GM12865 (cell line): ENCODE measurements at places on chromosomes 4 and X.

GRCh38 chrX:42276982-42277690 is 353.8 kb upstream of the CASK start:
- no peak for DNase-seq

- DNase-seq = no peak
Measured at GRCh38 chr4:62940229-62940628, 1469.0 kb downstream of the TECRL start.

- no peak for DNase-seq
Measured at GRCh38 chr4:22030307-22030706, 81.7 kb upstream of the KCNIP4 start.

DNA sequence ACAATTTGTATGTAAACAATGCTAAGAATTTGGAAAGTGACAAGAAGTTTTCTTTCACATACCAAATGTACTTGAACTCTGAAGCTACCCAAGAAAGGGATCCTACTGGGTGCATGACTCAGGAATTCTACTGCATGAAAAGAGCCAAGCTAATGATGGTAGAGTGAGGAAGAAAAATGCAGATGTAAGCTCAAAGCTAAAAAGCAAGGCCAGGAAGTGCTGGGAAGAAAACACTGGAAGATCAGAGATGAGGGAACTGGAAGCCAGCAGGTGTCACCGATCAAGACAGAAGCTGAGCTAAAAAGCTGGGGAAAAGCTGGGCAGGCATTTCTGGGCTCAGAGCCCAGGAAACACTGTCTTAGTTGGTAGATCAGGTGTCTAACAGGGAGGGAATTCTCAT is 449.1 kb downstream of the NKX6-1 start:
- DNase-seq = no peak

DNA sequence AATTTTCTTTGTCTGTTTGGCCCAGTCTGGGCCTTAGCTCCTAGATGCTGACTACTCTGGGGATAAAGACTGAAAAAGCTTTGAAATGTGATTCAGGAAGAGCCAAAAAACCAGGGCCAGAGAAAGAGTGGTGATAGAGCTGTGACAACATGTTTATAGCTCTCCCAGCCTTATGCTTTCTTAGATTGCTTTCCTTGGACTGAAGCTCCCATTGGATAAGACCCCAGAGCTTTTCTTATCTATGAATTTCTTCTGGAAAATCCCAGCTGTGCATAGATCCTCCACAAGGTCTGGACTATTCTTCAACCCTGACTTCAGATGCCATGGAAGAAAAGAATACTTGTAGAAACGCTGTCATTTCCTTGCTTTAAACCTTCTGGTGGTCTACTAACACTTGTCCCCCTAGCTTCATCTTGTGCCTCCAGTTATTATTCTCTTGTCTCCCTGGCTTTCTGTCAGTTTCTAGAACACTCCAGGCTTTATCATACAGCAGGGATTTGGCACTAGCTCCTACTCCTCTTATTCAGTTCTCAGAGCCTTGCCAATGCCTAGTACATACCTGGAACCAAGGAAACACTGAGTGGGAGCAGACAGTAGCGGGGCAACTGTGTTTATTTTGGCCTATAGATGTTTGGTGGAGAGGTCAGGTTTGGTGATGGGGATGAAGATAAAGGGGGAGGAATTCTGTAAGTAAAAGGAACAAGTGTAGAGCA is 57.1 kb upstream of the TEX13D start:
- DNase-seq = no peak

GRCh38 chrX:270848-271367 is 10.3 kb upstream of the PLCXD1 start:
- DNase-seq = no peak

GRCh38 chr4:127558088-127558487 is 74.7 kb upstream of the INTU start:
- DNase-seq = no peak

DNA sequence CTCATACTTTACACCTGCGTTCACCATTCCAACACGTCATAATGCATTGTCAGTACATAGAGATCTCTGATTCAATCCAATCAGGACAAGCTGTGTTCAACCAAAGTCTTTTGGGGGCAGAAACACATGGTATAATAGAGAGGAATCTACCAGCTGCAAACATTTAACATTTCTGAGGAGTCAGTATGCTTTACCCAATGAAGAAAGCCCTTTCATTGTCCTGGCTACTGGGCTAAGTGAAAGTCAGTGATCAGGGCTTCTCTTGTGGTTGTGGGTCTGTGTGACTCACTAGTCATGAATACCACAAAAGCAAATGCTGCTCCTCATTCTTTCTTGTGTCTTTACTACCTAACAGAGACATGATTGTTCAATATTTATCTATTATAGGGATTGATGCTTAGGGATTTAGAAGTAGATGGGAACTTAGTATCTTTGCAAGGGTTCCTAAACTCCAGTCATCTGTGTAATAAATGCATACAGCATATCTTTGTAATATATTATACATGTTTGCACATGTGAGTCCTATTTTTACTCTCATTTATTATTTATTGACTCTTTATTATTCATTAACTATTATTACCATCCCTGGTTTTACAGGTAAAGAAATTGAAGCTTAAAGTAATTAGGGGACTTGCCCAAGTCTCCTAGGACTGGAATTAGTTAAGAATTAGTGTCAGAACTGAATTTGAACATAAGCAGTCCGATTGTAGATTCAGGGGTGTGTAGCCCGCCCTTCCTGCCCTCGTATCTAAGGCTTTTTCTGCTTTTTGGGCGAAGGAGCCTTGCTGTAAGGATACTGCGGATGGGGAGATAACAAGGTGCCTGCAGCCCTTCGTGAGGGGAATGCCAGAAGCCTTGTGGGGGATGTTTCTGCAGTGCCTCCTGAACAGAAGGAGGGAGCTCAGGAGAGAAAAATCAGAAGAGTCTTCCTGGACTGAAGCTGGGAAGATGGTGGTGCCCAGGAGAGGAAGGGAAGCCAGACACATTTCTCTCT is 353.1 kb upstream of the BOD1L1 start:
- DNase-seq = no peak

DNA sequence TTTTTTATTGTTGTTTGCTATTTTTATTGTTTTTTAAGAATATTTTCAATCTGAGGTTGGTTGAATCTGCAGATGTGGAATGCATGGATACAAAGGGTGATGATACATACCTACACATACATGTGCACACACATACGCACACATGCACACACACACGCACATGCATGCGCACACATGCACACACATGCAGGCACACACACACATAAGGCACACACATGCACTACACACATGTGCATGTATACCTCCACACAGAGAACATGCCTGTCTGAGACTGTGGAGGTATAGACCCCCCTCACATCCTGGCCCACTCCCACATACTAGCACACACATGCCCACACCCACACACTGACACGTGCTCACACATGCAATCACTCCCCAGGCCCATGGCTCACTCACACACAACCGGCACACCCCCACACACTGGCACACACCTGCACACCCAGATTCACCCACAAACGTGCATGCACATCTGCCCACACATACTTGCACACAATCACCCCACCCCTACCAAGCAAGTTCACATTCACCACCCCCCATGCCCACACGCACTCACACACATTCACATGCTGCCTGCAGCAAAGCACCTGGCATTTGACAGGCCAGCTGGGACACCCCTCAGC is 97.6 kb upstream of the AFAP1 start:
- DNase-seq = no peak

DNA sequence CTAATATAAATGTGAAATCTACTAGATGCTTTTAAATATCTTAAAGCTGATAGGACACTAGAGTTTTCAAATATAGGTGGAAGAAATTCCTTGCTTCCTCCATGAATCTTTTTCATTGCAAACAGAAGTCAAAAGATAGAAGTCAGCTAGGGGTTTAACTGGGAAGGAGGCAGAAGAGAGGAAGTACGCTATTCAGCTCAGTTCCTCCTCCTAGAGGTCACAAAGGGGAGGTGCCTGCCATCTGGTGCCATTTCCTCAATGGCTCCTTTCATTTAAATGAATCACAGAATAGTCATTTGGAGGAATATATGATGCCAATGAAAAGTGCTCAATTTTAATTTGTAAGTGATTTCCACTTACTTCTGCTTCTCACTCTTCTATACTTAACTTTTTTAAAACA is 8.5 kb downstream of the COL25A1 start:
- DNase-seq = peak; percentile 64

- no peak for DNase-seq
Measured at GRCh38 chr4:149885896-149886295, 70.3 kb upstream of the IQCM start.

- DNase-seq = no peak
Measured at GRCh38 chr4:106314960-106315359, 1.0 kb downstream of the TBCK start.

- no peak for DNase-seq
Measured at GRCh38 chrX:57070185-57070984, 51.0 kb downstream of the SPIN2B start.

GRCh38 chr4:135418353-135418752 is 1216.8 kb upstream of the PABPC4L start:
- peak; percentile 8 for DNase-seq

DNA sequence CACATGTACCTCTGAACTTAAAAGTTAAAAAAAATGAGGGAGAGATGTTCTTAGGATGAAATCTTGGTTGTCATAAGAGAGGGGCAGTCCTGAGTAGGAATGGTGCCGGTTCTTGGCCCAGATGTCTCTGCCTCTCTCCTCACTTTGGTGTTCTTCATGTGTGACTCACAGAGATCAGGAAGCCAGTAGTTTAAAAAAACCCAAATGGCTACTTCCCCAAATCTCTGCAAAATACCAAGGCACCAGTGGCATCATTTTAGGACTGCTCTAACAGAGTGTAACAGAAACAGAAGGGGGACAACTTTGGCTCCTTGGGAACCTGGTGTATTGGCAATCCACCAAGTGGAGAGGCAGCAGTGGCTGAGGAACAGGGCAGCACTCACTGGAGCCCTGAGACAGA is 116.8 kb downstream of the SCD5 start:
- no peak for DNase-seq

- no peak for DNase-seq
Measured at GRCh38 chrX:38473701-38474100, 87.6 kb upstream of the TSPAN7 start.

DNA sequence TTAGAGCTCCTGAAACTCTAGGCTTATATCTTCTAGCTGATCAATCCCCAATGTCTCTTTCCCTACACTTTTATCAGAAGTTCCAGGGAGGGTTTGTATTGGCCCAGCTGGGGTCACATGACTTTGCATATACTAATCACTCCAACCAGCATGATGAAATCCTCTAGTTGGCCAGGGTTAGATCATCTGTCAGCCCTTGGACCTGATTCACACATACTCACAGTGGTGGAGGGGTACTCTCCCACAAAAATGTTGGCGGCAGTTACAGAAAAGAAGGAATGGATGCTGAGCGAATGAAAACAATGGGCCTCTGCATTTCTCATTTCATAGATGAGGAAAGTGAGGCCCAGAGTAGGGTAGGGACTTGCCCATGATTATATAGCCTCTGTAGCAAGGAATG is 151.1 kb downstream of the PJA1 start:
- no peak for DNase-seq

- no peak for DNase-seq
Measured at GRCh38 chr4:10670321-10670720, 14.2 kb downstream of the CLNK start.

GRCh38 chr4:182881914-182882313 is 35.3 kb downstream of the DCTD start:
- DNase-seq = no peak

DNA sequence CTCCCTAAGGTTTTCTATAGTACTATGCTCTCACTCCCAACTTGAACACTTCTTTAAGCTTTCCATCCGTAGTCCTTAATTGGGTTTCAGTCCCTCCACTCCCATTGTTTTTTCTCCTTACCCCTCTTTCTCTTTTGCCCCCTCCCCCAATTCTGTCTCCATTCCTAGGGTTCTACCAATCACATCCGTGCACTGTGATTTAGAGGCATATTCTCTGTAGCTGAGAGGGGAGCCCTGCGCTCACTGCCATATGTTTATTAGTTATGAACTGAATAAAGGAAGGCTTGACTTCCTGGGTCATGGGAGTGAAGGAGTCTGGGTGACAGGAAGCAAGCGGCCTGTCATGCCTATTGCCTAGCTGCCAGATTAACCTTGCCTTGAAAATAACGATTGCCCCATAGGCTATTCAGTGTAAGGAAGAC is 471 bp downstream of the MCTS1 start:
- peak; percentile 65 for DNase-seq

DNA sequence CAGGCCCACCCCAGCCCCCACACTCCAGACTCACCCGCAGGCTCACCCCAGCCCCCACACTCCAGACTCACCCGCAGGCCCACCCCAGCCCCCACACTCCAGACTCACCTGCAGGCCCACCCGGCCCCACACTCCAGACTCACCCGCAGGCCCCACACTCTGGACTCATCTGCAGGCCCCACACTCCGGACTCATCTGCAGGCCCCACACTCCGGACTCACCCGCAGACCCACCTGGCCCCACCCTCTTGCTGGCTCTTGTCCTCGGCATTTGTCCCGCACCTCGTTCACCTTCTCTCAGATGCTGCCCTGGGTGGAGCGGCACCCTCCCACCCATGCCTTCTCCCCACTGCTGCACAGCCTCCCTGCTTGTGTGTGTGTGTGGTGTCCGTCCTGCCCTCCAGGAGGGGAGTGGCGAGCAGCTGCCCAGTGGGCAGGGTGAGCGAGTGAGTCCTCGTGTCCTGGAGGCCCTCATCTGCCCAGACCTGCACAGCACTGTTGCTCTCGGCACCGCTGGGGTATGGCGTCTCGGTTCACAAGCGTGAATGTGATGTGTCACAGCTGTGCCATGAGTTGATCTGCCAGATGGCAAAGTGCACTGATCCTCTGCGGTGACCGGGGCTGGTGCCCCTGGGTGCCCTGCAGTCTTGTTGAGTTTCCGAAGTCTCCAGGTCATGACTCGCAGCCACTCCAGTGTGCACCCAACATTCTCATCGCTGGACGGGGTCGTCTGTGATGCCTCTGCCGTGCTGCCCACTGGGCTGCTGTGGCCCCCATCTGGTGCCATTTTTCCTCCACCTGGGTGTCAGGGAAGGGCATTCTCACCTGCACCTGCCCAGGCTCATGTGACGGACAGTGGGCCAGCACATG is 27.7 kb downstream of the MAEA start:
- DNase-seq = no peak

DNA sequence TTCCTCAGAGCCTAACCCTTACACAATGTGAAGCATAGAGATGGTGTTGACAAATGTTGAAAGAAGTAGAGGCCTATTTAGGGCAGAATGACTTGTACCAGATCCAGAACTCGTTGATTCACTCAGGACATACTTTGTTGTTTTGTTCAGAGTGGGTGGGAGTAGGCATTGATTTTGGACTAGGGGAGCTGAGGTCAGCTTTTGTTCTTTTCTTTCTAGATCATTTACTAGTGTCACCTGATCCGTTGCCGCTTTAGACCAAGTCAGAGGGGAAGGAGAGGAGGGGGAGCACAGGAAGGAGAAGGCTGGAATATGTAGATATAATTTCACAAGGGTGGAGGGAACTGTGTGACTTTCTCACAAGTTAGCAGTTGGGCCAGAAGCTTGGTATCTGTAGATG is 282.4 kb upstream of the GPC4 start:
- DNase-seq = no peak

DNA sequence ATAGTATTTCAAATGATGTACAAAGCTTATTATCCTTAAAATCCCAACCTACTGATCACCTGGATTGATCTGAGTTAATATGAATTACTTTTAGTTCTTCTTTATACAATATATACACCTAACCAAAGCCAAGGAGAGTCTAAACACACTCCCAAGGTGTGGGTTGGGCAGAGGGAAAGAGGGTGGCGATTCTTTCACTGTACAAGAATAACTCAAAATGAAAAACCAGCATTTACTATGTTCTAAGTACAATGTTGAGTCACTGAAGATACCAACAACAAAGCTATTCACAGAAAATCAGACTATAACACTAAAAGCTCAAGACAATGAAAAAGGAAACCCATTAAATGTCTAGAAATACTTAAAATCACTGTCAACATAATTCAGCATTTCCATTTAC is 46.6 kb downstream of the ANKRD17 start:
- no peak for DNase-seq

GRCh38 chrX:134746410-134746785 is 88.1 kb upstream of the PLAC1 start:
- no peak for DNase-seq
